Dermis microvascular lymphatic vessel endothelial cell (primary cell): ENCODE measurements at places on chromosomes 7 and 10. TPM values are rescaled to one million over a fixed set of nuclear protein-coding genes. Genes with fewer than 3 reads are reported as not detected.

DNA sequence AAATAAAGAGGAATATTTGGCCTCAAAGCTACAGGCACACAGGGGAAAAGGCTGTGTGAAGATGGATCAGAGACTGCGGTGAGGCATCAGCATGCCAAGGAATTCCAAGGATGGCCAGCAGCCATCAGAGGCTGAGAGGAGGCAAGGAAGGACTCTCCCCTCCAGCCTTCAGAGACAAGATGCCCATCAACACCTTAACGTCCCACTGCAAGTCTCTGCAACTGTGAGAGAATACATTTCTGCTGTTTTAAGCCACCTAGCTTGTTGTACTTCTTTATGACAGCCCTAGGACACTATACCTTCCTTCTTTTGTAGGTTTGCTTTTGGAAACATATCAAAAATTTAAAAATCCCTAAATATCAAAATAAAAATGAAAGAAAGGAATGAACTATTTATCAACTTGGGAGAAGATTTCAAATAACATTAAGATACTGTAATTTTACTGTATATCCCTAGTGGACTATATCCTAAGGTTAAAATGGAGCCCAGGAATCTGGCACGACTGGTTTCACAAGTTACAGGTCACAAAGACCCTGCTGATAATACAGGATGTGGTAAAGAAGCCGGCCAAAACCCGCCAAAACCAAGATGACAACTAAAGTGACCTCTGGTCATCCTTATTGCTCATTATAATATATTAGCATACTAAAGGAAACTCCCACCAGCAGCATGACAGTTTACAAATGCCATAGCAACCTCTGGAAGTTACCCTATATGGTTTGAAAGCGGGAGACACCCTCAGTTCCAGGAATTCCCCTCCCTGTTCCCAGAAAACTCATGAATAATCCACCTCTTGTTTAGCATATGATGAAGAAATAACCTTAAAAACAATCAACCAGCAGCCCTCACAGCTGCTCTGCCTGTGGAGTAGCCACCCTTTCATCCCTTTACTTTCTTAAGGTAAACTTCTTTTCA, 185.2 kb downstream of the AVL9 start:
- no peak for DNase-seq

- DNase-seq = no peak
Measured at GRCh38 chr10:110980807-110981206, 61.4 kb downstream of the SHOC2 start.

DNA sequence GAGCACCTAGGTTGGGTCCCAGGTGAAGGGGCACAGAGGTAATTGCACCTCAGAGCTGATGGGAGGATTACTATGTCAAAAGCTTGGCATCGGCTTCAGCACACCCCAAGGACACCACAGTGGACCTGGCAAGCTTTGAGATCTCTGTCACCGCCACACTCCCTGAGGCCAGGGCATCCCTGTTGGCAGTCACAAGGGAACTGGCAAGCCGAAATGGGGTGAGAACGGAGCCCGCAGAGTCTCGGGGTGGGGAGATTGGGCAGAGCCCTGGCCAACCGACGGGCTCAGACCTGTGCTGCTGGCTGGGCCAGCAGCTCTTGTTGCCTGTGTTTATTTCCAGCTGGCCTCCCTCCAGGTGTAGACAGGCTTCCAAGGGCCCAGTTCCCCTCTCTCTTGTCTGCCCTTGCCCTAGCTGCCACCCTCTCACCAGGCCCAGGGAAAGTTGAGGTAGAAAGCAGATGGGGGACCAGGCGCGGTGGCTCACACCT, 2.5 kb downstream of the HSPB1 start:
- DNase-seq = peak; percentile 34

DNA sequence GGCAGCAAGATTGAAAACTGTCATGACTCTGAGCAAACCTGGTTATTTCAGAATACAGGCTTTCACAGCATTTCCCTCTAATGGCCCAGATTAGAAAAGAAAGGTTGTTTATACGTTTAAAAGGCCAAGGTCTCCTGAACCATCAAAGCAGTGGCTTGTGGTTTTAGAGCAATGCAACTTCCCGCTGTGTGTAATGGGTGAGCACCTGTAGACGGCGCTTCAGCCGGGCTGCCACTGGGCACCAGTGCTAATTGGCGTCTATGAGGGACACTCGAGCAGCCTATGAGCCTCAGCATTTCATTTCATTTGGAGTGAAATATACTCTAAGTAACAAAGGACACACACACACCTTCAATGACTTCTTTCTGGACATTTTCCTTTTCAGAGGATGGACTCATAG, 671.0 kb upstream of the FZD8 start:
- DNase-seq = no peak

GRCh38 chr7:55568613-55569268, 3.6 kb downstream of the VOPP1 start:
- DNase-seq = no peak

GRCh38 chr10:92042541-92042940, 119.0 kb downstream of the BTAF1 start:
- no peak for DNase-seq

DNA sequence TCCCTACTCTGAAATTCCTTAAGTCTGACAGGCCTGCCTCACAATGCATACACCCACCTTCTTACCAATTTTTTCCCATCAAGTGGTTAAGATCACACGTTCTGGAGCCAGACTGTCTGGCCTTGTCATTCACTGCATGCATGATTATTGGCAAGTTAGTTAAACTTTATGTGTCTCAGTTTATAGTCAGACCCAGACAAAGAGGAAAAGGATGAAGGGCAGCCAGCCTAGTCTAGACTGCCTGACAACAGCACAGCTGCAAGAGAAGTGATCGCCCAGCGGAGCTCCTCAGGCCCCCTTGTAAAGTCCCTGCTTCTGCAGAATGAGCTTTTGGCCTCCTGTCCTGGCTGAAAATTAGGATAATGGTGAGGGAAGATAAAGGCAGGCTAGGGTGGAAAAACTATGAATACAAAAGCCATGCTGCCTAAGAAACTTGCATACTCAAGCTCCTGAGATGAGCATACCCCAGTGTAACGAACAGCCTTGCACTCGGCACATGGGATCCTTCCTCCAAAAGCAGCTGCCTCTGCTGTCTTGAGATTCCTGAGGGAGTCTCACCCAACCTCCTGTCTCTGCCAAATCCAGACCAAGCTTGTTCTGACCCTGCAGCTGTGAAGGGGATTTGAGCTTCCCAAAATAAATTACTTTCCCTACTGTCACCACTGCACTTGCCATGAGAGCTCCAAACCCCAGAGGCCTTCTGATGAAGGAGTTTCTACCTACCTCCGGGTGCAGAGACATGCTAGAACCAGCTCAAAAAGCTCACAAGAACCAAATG, 26.7 kb upstream of the MRLN start:
- DNase-seq = no peak

GRCh38 chr7:91514591-91514990, 250.4 kb downstream of the FZD1 start:
- DNase-seq = no peak

DNA sequence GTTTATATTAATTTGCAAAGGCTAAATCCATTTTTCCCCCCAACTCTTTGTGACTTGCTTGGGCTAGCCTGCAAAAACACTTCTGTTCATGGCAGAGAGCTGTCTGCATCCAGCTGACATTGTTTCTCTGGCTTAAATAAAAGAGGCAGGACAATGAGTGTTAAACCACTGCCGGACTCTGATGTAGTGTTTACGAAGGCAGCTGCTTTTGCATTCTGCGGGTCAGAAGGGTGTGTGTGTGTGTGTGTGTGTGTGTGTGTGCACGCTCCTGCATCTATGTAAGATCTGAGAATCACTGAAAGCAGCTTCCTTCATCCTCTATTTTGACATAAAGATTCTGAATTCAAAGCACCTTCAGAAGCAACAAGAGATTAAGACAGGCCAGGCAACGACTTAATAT, 28.3 kb downstream of the NRP1 start:
- DNase-seq = peak; percentile 38

GRCh38 chr10:58925381-58925780, 251.1 kb upstream of the PHYHIPL start:
- DNase-seq = no peak

- no peak for DNase-seq
Measured at GRCh38 chr7:10677211-10677610, 296.5 kb upstream of the PHF14 start.

- no peak for DNase-seq
Measured at GRCh38 chr7:542713-543500, 23.3 kb upstream of the PDGFA start.

GRCh38 chr10:78808736-78809367, 259.9 kb upstream of the ZMIZ1 start:
- no peak for DNase-seq

DNA sequence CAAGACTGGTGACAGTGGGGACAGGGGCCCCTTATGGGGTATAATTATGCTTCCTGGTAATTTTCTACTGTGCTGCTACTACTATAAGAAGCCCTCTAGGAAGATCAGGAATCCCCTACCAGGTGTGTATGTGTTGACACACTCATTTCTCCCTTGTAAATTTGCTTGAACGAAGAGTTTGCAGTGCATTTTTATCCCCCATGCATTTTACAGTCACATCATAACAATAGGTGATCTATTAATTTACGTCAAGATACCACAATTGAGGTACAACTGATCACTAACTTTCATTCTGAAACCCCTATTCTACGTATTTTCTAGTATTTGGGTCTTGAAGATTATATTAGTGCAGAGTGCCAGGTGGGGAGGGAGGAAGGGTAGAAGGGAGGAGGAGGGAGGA, 252.2 kb downstream of the NSUN6 start:
- DNase-seq = no peak

GRCh38 chr10:78222096-78222790, 188.6 kb downstream of the RPS24 start:
- no peak for DNase-seq

The NPY4R2 gene
- total RNA-seq = not detected in 2 replicates

The SPDYE5 gene
- total RNA-seq = under 0.01 TPM in 1 of 2 replicates, not detected in the other

The FOXI2 gene
- total RNA-seq = not detected in 2 replicates

The TMEM140 gene
- total RNA-seq = 18.5 and 49.4 TPM in 2 replicates

The ADRA2A gene
- not detected in 2 replicates for total RNA-seq

The ZNF277 gene
- total RNA-seq = 37.0 and 43.1 TPM in 2 replicates

The CDHR1 gene
- 0.25 and 0.26 TPM in 2 replicates for total RNA-seq
